ENCODE measurements at places on chromosomes 6 and 20. TPM values are rescaled to one million over a fixed set of nuclear protein-coding genes. Genes with fewer than 3 reads are reported as not detected.
A peak's percentile ranks its signal among the peaks of the same experiment; 100 is the strongest.

HNF4A gene
- polyA plus RNA-seq, result 2.5 TPM

COL19A1 gene
- polyA plus RNA-seq, result 0.30 TPM

METTL24 gene
- polyA plus RNA-seq, result 6.3 TPM

PIGU gene
- 48.9 TPM for polyA plus RNA-seq

DNA sequence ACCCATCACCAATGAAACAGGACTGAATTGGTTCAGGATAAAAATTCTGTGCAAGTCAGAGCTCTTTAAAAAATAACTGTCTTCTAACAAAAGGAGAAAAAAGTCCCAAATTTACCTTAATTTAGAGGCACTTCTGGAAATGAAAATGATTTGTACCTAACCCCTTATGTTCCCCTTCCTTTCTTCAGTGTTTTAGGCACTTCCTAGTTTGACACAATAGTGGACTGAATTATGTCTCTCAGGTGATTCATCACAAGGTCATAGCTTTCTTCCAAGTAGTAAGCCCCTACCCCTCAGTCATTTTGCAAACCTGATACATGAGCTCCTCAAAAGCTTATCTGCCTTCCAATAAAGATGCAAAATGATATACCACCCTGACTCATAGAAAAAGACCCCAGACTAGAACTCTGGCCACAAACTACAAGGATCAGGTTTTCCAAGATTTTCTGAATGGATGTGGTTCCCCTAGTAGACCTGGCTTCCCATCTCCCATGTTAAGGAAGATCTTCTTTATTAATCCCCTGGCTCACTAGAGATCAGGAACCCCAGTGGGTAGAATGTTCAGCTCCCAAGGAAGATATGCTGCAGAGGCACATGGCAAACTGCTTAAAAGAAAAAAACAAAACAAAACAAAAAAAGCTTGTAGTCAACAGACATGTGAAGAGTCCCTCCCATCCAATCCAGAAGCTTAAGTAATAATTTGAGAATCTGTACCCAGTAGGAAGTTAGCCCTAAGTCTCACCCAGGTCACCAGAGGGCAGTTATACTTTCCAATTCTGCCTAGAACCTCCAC, 3.6 kb downstream of the PPP1R10 start:
- H3K36me3 ChIP-seq, result no peaks in the 10 kb centered on the region
- peak overlapping the region; percentile 98 for H3K27ac ChIP-seq
- no peaks in the 10 kb centered on the region for H3K27me3 ChIP-seq
- H3K4me1 ChIP-seq, result peaks cover 29% of the 10 kb centered on the region
- no peak overlapping the region for H3K4me3 ChIP-seq

DNA sequence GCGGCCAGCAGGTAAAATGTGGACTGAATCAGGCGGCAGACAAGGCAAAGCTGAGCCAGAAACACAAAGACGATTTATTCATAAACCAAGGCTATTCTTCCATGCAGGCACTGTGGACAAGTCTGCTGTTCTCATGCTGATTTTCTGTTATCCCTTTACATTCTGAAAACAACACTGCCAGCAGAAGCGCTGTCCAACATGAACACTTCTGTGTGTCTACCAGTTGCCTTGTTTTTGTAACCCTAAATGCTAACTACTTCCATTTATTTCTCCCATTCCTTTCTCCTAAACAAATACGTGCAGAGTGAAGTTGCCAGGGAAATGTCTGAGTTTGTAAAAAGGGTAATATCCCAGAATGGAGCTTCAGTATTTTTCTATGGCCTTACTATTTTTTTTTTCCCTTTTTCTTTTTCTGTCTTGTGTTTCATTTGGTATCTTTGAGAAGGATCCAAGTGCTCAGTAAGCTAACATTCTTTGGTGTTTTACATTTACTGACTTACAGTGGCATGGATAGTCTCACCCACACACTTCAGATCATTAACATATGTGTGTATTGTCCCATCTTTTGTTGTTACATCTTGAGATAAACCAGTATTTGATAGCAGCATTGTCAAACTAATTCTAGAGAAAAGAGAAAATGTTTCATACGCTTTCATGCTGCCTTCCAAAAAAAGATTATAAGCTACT, 1308.9 kb upstream of the MAP3K7 start:
- no peak overlapping the region for H3K27ac ChIP-seq
- no peak for DNase-seq

DNA sequence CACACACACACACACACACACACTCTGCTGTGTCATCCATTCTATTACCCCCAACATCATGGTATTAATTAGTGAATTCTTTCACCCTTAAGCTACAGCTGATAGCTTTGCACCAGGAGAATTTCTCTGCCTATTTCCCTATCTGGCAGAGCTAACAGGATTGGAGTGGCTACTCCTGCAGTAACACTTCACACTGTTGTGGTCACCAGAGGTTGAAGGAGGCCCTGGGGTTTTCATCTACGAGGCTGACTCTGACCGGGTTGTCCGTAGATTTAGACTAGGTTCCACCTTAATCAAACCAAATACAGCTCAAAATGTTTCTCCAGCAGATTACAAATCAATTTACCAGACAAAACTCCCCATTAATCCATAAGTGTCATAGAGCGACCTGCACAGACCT, 69.2 kb upstream of the RIPOR2 start:
- H3K4me1 ChIP-seq, result peaks cover 8% of the 10 kb centered on the region
- no peak for DNase-seq
- H3K4me3 ChIP-seq, result no peak overlapping the region
- H3K27me3 ChIP-seq, result no peaks in the 10 kb centered on the region
- H3K27ac ChIP-seq, result no peak overlapping the region
- H3K36me3 ChIP-seq, result no peaks in the 10 kb centered on the region
